ENCODE measurements at places on chromosomes 5 and 9. TPM values are rescaled to one million over a fixed set of nuclear protein-coding genes. Genes with fewer than 3 reads are reported as not detected.

Gene FAM200C
- 5.9 TPM for total RNA-seq

Gene SLC36A3
- not detected for total RNA-seq

Gene DNAI1
- not detected for total RNA-seq

Gene ITGA1
- 505 TPM for total RNA-seq

Gene WNT8A
- not detected for total RNA-seq

Gene SARDH
- 3.0 TPM for total RNA-seq

Gene ZNF169
- 15.0 TPM for total RNA-seq

Gene SVEP1
- total RNA-seq: 34.0 TPM

Gene FAM169A
- 8.1 TPM for total RNA-seq

Gene CLTB
- 66.0 TPM for total RNA-seq

Gene COL23A1
- total RNA-seq: 2.9 TPM

Gene CDH12
- total RNA-seq: not detected

- DNase-seq: no peak
These were observed 28.2 kb downstream of the DBH start for GRCh38 chr9:133664173-133665050.

GRCh38 chr5:81633471-81633870 is 117.4 kb downstream of the SSBP2 start:
- no peak for DNase-seq

GRCh38 chr5:126875303-126875785 is 98.4 kb downstream of the LMNB1 start:
- DNase-seq: no peak

DNA sequence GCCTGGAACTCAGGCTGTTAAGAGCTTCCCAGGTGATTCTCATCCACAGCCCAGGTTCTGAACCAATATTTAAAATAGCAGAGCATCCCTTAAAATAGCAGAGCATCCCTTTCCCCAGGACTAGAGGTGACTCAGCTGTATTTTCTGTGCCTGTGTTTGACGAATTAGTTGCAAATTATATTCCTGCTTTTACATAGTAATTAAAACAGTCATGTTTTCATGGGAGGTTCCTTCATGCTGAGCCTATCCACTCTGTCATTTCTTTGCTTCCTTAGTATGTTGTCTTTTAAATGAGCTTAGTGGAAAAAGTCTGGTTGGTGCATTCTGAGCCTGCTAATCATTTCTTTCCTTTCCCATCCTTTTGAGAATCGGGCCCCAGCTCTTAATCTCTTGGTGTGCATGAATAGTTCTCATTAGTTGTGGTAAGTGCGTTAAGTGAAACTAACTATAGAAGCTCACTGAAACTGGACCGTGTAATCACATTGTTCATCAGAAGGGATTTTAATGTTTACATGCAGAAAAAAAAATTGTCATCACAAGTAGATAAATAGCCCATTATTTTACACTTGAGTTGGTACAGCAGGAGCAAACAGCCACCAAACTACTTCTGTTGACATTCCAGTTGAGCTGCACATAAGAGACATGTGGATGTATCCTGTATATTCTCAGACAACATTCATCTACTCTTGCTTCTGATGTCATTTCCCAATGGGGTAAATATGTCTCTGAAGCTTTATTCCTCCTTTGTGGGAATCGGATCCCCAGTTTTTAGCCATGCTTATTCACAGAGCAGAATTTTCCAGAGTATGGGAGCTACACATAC is 596.9 kb upstream of the WWC1 start:
- no peak for DNase-seq

GRCh38 chr5:149795360-149795759 is 65.2 kb downstream of the PPARGC1B start:
- no peak for DNase-seq

- no peak for DNase-seq
These were observed 2.5 kb upstream of the HNRNPAB start for GRCh38 chr5:178201927-178202235.

DNA sequence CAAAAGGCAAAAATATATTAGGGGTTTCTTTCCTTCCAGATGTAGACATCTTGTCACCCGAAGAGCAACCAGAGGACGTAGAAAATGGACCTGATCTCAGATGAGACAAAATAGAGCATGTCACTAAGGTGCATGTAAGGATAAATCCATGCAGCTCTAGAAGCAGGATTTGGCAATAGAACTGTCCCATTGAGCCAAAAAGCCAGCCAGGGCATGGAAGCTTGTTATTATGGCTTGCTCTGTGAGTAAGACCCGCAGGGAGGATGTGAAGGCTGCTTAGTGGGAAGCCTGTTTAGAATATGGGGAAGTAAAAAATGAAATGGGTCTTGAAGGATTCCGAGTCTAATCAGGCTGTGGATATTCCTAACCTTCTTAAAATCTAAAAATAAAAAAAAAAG is 165.6 kb upstream of the MPDZ start:
- DNase-seq: no peak

- no peak for DNase-seq
These were observed 143.3 kb downstream of the FGF10 start for GRCh38 chr5:44245935-44246334.

DNA sequence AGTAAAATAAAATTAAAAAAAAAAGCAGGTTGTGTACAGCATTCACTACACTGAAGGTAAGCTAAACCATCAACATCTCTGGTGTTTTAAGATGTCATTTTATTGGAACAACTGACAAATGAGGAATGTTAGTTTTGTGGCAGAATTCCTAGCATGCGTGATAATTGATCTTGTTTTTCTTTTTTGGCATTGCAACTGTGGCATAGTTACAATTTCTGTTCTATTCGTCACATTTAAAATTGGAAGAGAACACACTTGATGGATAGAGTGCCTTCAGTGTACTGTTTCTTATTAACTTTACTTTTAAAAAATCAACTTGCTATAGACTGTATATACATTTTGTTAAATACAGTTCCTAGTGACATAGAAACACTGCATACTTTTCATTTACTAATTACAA is 43.6 kb upstream of the TNFSF15 start:
- DNase-seq: no peak

GRCh38 chr5:160240350-160240749 is 11.0 kb downstream of the FABP6 start:
- peak; percentile 20 for DNase-seq

- no peak for DNase-seq
These were observed 274.4 kb upstream of the CLINT1 start for GRCh38 chr5:158133369-158133768.

GRCh38 chr5:106875591-106876297 is 795.0 kb downstream of the EFNA5 start:
- peak; percentile 48 for DNase-seq

- DNase-seq: peak; percentile 78
These were observed 97.4 kb downstream of the OSTF1 start for GRCh38 chr9:75185585-75186170.

DNA sequence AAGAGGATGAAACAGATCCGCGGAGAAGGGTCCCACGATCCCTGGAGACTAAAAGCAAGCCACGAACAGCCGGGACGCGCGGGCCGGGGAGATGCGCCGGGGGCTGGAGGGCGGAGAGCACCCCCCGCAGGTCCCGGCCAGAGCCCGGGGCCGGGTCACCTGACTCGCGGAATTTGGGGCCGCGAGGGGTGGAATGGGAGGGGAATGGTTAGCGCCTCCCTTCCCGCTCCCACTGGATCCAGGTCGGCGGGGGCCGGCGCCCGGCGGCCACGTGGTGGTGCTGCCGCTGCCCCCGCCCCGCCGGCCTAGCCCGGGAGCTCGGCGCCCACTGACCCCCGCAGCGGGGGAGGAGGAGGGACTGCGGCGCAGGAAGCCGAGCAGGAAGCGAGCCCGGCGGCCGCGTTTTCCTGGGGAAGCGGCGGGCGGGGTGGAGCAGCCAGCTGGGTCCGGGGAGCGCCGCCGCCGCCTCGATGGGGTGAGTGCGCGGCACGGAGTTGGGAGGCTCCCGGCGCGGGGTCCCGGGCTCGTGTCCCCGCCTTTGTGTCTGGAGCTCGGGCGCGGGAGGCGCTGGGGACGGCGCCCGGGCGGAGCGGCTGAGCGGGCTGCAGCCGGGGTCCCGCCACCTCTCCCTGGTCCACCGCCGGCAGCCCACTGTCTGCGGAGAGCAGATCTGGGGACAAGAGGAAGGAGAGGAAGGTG is at the start of gene RAI14:
Gene RAI14 (plus strand): TSS at position 328 of the 699 bp plus-strand sequence. CDS start 30,592 bp downstream, outside the sequence.
- peak; percentile 88 for DNase-seq

DNA sequence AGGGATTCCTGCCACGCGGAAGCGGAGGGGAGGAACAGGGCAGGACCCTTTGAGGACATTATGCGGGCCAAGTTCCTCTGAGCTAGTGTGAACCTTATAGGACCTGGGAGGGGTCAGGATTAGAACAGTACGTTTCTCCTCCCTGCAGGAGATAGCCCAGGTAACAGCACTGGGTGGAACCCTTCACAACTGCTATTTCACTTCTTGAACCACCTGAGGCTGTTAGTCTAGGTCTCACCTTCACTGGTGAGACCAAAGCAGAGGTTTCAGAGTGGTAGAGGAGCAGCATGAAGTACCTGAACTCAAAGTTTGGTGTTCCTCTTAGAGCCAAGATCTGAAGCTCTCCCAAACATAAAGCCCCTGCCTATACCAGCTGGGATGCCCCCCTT is 832 bp downstream of the EIF4EBP3 start:
- DNase-seq: no peak

- no peak for DNase-seq
These were observed 99.3 kb upstream of the NIPBL start for GRCh38 chr5:36777105-36777757.

DNA sequence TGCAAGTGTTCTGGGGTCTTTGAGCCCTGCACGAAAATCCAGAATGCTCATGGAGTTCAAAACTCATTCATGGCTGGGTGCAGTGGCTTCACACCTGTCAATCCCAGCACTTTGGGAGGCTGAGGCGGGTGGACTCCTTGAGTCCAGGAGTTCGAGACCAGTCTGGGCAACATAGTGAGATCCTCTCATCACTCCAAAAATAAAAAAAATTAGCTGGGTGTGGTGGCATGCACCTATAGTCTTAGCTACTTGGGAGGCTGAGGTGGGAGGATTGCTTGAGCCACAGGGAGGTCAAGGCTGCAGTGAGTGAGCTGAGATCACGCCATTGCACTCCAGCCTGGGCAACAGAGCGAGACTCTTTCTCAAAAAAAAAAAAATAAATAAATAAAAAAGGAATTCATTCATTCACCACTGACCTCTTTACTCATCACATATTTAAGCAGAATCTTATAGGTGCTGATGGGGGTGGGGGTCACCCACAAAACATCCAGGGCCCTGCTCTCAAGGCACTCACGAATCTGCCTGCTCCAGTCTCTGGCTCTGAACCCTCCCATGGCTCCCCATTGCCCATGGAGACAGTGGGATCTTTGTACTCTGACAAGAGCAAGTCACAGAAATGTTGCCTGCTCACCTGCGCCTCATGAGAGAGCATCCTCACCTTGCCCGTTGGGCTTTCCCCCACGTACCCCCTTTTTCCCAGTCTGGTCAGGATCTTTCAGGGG is 76.7 kb upstream of the IER5L start:
- peak; percentile 38 for DNase-seq

- no peak for DNase-seq
These were observed 81.1 kb downstream of the PJA2 start for GRCh38 chr5:109328626-109329025.

DNA sequence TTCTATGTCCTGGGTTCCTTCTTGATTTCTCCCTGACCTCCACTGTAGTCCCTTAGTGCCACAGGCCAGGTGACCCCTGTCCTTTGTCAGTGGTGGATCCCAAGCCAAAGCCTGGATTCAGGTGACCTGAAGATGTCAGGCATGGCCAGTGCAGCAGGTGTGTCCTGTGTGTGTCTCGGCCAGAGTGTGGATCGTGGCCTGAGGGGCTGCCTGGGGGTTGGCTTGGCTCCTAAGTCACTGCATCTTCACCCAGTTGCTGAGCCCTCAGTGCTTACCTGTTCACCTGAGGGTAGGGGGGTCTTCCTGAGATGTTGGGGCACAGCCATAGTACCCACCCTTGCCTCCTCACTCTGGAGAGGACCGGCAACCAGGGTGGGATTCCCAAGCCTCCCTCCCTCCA is 61.8 kb upstream of the PITX1 start:
- DNase-seq: peak; percentile 47

DNA sequence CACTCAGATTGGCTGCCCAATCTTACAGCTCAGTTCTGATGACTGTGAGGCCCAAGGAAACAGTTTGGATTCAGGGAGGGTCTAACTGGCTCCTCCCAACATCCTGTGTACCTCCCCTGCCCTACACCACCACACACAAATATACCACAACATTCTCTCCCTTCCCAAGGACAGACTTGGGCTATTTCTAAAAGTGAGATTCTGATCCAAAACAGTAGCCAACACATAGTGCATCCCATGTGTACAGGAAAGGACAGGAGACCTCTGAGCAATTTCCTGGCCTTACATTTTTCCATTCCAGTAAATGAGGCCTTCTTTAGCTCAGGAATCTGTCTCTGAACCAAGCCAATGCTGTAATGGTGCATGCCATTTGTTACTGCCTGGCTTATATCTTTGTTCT is 20.8 kb downstream of the ZNF366 start:
- no peak for DNase-seq

- no peak for DNase-seq
These were observed 440.0 kb downstream of the ENC1 start for GRCh38 chr5:74200560-74200959.

GRCh38 chr5:154767576-154767975 is 12.4 kb downstream of the LARP1 start:
- no peak for DNase-seq

DNA sequence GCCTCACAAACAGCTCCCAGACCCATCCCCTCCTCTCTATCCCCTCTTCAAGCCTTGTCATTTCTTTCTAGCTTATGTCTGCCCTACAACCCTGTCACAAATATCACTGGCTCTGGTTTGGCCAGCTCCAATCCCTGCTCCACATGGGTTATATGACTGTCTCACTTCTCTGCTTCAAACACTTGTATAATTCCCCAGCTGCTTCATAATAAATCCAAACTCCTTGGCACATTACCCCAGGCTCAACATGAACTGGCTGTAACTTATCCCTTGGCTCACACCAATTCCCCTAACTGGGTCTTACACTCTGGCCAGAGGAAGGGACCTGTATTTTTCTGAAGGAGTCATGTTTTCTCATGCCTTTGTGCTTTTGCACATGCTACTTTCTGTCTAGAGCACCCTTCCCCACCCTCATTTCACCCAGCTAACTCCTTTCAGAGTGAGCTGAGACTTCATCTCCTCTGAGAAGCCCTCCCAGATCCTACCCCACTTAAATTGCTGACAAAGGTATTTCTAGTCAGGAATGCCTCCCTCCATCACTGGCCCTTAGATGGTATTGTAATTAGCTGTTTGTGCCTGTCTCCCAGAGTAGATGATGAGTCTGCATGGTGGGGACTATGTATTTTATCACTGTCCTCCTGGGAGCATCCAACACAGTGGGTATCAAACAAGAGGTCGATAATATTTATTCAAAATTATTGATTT is 5.3 kb downstream of the PRXL2C start:
- DNase-seq: no peak

GRCh38 chr9:107246259-107247254 is 36.5 kb upstream of the RAD23B start:
- no peak for DNase-seq
